Activated CD4-positive, alpha-beta T cell treated with anti-CD3 and anti-CD28 coated beads, Interleukin-2, amount 10 ng/mL, durations not matched to agents 7 days and 5 days (primary cell): ENCODE measurements at places on chromosomes 6 and 20. TPM values are rescaled to one million over a fixed set of nuclear protein-coding genes. Genes with fewer than 3 reads are reported as not detected.

TRIM15 gene
- not detected for total RNA-seq

LY6G6D gene
- not detected for total RNA-seq

LTB gene
- 585 TPM for total RNA-seq

DNA sequence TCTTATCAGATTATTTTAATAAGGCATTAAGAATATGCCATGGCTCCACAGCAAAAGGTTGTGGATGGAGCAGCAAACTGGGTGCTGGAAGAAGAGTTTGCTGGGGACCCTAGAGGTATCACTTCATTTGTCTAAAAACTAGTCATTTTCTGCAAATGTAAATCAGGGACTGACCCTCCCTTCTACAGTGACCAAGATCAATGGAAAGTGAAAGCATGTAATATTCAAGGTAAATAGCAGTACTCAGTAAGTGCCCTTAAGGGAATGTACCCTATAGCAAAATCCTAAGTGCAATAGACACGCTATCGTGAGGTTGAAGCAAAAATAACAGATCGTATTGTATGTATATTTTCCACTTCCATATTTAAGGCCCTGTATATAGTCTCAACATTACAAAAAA lies 38.7 kb downstream of the TRDN start:
- no peak overlapping the region for H3K27ac ChIP-seq
- H3K27me3 ChIP-seq, result no peaks in the 10 kb centered on the region
- DNase-seq, result no peak

- no peak for DNase-seq
- no peaks in the 10 kb centered on the region for H3K4me1 ChIP-seq
- H3K27ac ChIP-seq, result no peak overlapping the region
- peaks cover 77% of the 10 kb centered on the region for H3K36me3 ChIP-seq
- no peaks in the 10 kb centered on the region for H3K27me3 ChIP-seq
Measured at GRCh38 chr6:28906669-28907068, 17.1 kb downstream of the TRIM27 start.

GRCh38 chr6:132527791-132528190 lies 10.3 kb upstream of the TAAR9 start:
- peaks cover 2% of the 10 kb centered on the region for H3K4me1 ChIP-seq
- H3K27me3 ChIP-seq, result peaks cover 22% of the 10 kb centered on the region
- no peaks in the 10 kb centered on the region for H3K36me3 ChIP-seq
- no peak for DNase-seq
- H3K4me3 ChIP-seq, result no peak overlapping the region
